Neuronal stem cell (in vitro differentiated cells): ENCODE measurements at places on chromosomes 4 and X.

GRCh38 chr4:62159306-62159705 is 959.2 kb downstream of the ADGRL3 start:
- DNase-seq, result no peak

- DNase-seq, result no peak
Observed at GRCh38 chr4:144611850-144612249, 34.1 kb upstream of the HHIP start.

- DNase-seq, result no peak
Observed at GRCh38 chr4:86502081-86502480, 92.0 kb upstream of the PTPN13 start.

GRCh38 chrX:149493567-149494562 is 11.2 kb downstream of the IDS start:
- DNase-seq, result no peak

GRCh38 chr4:6056976-6057766 is 38.9 kb upstream of the C4orf50 start:
- DNase-seq, result no peak

DNA sequence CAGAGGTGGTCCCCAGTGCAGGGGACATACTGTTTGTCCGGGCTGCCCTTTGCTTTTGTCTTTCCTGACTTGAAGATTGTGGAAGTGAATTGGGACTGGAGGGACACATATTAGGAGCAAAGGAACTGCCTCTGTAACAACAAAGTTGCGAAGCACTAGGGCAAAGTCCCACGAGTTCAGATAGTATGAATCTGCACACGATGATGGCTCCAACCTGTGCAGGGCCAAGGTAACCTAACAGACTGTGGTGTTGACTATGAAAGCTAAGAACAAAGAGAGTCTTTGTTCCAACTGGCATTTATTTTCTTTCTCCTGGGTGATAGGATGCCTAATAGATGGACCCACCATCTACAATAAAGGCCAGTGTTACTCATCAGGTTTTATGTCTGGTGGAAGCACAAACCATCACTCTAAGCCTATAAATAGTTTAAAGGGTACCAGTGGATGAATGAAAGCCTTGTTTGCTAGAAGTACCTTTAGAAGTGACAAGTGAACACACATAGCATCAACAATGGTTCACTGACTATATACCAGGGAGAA is 71.8 kb downstream of the TMA16 start:
- DNase-seq, result no peak

DNA sequence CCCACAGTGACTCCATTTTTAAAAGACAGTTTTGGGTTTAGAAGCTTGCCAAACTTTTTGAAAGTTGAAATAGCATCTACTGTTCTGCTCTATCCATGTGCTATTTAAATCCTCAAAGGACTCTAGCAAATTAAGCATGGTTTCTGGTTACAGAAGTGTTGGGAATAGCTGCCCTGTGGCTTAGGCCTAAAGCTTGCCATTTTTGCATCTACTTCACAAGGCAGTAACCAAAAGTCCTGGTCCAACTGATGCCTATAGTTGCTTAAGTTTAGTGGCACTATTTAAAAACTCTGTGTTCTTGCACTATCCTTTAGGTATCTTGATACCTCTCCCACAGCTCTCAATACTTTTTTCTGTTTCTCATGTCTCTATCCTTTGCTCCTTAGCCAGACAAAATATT is 251.0 kb upstream of the GPC4 start:
- no peak for DNase-seq

DNA sequence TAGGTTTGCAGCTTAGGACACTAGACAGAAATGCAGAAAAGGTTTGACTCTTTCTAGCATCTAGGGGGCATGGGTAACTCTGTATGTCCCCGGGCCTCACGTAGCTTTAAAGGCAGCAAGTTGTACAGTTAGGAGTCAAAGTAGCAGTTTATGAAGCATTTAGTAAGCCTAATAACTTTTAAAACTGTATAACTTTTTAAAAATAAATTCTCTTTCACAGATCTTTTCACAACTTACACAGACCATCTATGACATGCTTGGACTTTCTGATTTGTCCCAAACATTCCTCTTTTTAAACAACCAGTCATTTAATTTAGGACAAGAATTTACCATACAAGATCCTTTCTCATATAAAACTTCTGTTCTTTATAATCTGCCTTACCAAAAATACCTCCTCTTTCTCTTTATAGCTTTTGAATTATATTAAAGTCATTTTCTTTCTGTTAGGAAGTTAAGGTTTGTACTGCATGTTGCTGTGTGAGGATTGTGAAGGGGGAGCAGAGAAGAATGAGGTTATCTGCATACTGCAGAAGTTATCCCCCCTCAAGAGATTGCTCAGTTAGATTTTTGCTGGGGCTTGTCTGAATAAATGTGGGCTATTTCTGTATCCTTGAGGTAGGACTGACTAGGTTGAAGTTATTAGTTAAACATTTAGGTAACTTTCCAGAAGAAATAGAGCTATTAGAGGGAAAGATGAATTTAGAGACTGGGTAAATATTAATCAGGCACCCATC is 94.3 kb downstream of the CPE start:
- DNase-seq, result peak; percentile 20

GRCh38 chrX:111728096-111728495 is 47.1 kb downstream of the ALG13 start:
- no peak for DNase-seq

DNA sequence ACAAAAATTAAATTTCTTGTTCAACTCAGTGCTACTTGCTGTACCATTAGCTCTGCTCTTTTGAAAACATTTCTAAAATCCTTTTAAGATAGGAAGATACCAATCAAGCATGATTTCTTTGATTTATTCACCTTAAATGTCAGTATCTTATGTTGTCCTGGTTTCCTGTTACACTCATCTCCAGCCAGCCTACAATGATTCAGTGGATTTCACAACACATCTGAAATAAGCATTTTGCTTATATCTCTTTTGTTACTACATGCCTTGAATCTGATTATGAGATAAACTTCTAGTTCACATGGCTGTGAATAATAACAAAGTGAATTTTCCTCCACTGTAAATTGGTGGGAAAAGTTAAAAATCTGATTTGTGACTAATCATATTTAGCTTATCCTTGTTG is 112.5 kb upstream of the BMP3 start:
- DNase-seq, result no peak

- DNase-seq, result no peak
Observed at GRCh38 chrX:45191820-45192409, 8.8 kb downstream of the DIPK2B start.

- no peak for DNase-seq
Observed at GRCh38 chr4:4985844-4986243, 33.4 kb downstream of the CYTL1 start.

GRCh38 chr4:109967798-109968520 is 55.3 kb downstream of the EGF start:
- no peak for DNase-seq

- DNase-seq, result no peak
Observed at GRCh38 chr4:111959222-111959621, 186.0 kb upstream of the FAM241A start.

DNA sequence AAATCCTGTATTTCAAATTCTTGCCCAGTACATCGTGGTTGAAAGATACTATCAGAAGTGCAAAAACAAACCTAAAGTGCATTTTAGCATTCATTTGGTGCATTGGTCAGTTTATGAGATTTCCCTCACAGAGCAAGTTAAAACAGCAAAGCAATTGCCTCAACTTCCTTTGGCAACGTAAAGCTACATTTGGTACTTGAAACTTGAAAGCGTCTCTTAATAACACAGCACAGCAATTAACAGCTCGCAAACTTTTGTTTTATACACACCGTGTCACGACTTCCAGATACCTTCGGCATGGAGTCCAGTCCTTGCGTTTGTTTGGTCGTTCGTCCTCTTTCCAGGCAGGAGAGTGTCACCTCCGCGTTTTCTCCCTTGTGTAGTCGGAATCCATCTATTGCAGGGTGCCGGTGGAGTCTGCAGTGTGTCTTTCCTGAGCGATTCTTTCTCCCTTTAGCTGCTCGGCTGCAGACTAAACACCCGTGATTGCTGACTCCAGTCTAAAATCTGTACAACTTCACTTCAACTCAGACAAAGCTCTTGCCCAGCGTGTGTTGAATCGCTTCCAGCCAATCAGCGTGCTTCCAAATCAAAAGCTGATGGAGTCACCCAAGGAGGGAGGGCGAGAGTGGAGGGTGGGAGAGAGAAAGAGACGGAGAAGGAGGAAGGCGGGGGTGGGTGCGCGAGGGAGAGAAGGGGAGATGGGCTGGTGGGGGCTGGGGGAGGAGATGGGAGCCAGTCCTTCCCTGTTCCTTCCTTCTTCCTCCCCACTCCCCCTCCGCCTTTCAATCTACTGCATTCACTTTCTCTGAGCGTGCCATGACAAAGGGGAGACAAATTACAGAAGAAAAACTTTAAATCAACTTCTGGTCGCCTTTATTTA is at the start of gene PCDH18:
Gene PCDH18, minus strand, starts transcription at position 509 of the 883 bp plus-strand sequence. Its CDS starts 406 bp downstream, at position 103.
- DNase-seq, result peak; percentile 92

DNA sequence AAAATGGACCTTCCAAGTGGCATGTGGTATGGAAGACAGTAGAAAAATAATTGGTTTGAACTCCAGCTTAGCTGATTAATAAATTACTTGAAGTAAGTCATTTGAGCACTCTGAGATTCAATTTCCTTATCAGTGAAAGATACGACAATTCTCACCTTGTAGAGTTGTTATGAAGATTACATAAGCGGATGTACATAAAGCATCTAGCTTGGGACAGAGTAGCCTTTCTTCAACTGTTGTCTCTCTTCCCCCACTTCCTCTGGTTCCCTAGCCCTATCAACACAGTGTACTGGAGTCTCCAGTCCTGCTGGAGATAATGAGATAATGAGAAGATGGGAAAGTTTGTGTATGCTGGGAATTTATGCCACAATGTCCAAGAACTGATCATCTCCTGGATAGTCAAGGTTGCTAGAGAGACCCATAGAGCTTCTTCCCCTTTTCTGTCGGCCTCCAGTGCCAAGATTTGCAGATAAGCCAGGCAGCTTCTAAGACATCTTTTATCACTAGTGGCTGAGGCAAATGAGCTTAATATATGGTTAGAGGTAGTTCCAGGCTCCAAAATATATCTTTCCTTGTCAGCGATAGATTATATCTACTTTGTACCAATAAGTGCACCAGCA is 33.9 kb downstream of the VSIG4 start:
- DNase-seq, result no peak

GRCh38 chrX:135480076-135480475 is 40.4 kb upstream of the INTS6L start:
- no peak for DNase-seq

DNA sequence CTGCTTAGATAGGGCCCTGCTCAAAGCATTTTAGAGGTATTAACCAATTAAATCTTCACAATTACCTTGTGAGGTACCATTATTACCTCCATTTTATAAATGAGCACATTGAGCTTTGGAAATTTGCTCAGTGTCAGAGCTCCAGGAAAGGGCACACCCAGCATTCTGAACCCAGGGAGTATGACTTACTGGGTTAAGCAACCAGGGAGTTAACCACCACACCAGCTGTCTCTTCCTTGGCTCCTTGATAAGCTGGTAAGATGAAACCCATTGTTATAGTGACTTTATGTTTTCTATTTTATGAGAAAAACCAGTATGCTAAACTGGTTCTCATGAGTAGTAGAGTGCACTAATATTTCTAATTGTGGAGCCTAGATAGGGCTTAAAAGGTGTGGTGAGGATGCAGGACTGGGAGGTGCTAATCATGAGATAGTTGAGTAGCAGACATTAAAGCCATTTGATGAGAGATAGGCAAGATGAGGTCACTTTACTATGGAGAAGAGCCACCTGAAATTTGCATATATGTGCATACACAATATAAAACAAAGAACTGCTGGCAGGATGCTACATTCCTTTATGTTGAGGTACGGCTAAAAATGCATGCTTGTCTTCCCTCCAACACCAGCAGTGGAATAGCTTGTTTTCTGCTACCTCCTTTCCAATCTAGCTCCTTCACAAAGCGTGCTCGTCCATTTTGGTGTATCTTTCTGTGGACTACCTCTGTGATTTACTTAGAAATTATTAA is 556.1 kb downstream of the SPRY1 start:
- no peak for DNase-seq
